ENCODE measurements at places on chromosomes 12 and 14.

DNA sequence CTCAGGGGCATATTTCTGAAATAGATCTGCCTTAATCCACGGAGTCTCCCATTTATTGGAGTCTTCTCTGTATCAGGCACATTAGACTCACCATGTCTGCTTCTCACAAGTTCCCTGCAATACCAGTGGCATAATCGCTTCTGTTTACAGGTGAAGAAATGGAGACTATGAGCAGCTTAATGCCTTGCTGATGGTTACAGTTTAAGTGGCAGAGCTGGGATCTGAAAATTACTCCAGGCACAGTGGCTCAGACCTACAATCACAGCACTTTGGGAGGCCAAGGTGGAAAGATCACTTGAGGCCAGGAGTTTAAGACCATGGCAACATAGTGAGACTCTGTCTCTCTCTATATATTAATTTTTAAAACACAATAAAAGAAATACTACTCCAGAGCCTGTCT, 7.3 kb upstream of the RIC8B start:
- no peak for DNase-seq

DNA sequence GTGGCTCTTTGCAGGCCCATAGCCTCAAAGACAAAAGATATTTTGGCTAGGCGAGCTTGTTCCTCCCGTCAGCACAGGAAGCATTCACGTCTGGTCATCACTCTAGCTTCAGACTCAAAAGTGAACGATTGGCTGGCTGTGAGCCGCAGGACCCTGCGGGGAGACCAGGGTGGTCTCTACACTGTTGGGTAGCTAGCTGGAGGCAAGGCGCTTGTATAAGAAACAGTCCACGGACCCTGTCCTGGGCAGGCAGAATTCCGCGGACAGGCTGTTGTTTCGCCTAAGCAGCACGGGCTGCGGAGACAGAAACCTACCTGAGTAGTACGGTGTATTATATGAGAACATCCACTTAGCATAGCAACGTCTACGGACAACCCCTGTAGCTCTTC, 29.6 kb downstream of the WBP11 start:
- no peak for DNase-seq

GRCh38 chr12:42086031-42086430, 58.6 kb downstream of the GXYLT1 start:
- DNase-seq, result no peak

- DNase-seq, result no peak
These were observed 665.6 kb downstream of the C12orf50 start for GRCh38 chr12:87363497-87364084.

- DNase-seq, result peak; percentile 65
These were observed 218.8 kb upstream of the BMP4 start for GRCh38 chr14:54175298-54175942.

- no peak for DNase-seq
These were observed 688 bp downstream of the ZNF26 start for GRCh38 chr12:132986885-132987225.

DNA sequence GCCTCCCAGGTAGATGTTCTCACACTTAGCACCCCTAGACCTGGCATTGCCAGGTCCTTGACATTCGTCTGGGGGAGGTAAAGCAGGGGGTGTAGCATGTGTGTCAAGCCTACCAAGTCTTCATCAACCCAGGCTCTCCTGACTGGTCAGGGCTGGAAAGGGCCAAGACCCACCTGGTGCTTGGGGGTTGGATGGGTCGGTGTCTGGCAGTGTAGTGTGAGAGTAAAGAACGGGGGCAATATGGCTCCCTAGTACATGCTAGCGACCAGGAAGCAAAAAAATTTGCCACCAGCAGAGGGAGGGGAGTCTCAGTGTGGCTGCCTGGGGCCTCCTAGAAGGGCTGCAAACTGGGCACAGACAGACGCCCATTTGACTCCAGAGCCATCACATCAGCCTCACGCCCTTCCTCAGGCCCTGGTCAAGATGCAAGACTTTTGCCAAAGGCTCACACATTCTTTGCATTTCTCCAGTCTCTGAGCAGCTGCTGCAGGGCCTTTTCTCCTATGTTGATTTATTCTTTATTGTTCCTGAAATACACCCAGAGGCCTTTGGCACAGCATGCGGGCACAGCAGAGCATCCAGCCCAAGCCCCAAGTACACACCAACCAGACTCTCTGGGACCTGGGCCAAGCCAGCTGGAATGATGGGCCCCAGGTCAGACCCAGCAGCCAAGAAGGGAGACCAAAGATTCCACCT, 38.3 kb upstream of the PNMA1 start:
- peak; percentile 47 for DNase-seq

DNA sequence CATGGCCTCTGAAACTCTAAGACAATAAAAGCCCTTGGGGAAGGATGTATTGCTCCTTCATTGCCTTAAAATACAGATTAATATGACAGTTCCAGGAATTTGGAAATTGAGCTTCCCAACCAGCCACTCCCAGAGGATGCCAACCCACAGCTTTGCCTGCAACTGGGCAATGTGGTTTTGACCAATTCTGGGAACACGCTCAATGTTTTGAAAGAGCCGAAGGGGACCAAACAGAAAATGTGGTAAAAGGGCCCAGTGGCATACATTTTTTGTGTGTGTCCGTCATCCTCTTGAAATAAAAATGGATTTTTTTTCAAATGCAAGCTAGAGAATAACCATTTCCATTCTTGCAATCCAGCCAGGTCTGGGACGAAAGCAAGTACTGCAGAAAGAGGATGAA, 88.3 kb upstream of the PLEKHG7 start:
- no peak for DNase-seq

- no peak for DNase-seq
These were observed 166.6 kb upstream of the HMGA2 start for GRCh38 chr12:65657635-65658034.

All from T1000 (cell line).